Endothelial cell of umbilical vein (primary cell): ENCODE measurements at places on chromosomes 1 and 21. TPM values are rescaled to one million over a fixed set of nuclear protein-coding genes. Genes with fewer than 3 reads are reported as not detected.

The LENEP gene
- 0.64 and 0.88 TPM in 2 replicates for total RNA-seq

The TMEM82 gene
- total RNA-seq: not detected in 2 replicates

The COL9A2 gene
- 0.64 and 1.3 TPM in 2 replicates for total RNA-seq

The C1orf21 gene
- total RNA-seq: 8.5 and 10.0 TPM in 2 replicates

The KRTAP7-1 gene
- total RNA-seq: not detected in 2 replicates

The MYOG gene
- not detected in 2 replicates for total RNA-seq

The TTC22 gene
- total RNA-seq: not detected in 2 replicates

The NTRK1 gene
- total RNA-seq: not detected in 2 replicates

The KCNJ9 gene
- total RNA-seq: not detected in 2 replicates

The LPAR3 gene
- total RNA-seq: not detected in 2 replicates

The DNAJC28 gene
- total RNA-seq: 0.82 and 1.0 TPM in 2 replicates

The PROK1 gene
- not detected in 2 replicates for total RNA-seq

The S100A14 gene
- total RNA-seq: 0.35 TPM in 1 of 2 replicates, not detected in the other

The LORICRIN gene
- not detected in 2 replicates for total RNA-seq

The CD1E gene
- total RNA-seq: not detected in 2 replicates

The TRIM17 gene
- total RNA-seq: not detected in 2 replicates

The DTL gene
- 26.5 and 27.2 TPM in 2 replicates for total RNA-seq

The DMBX1 gene
- total RNA-seq: not detected in 2 replicates

The GJA4 gene
- total RNA-seq: 22.1 TPM in 2 replicates

The IL19 gene
- total RNA-seq: not detected in 2 replicates

The TGFB2 gene
- total RNA-seq: 31.5 and 43.5 TPM in 2 replicates

The AMY1A gene
- not detected in 2 replicates for total RNA-seq

The TDRD5 gene
- not detected in 2 replicates for total RNA-seq

The VAMP3 gene
- total RNA-seq: 137 and 148 TPM in 2 replicates

The SNX7 gene
- 36.0 and 37.9 TPM in 2 replicates for total RNA-seq

The NUDT4B gene
- 1.7 TPM in 1 of 2 replicates, not detected in the other for total RNA-seq

The QSOX1 gene
- 256 and 257 TPM in 2 replicates for total RNA-seq

The SPRR5 gene
- not detected in 2 replicates for total RNA-seq
